ENCODE measurements at places on chromosomes 11 and 22.
A peak's percentile ranks its signal among the peaks of the same experiment; 100 is the strongest.

DNA sequence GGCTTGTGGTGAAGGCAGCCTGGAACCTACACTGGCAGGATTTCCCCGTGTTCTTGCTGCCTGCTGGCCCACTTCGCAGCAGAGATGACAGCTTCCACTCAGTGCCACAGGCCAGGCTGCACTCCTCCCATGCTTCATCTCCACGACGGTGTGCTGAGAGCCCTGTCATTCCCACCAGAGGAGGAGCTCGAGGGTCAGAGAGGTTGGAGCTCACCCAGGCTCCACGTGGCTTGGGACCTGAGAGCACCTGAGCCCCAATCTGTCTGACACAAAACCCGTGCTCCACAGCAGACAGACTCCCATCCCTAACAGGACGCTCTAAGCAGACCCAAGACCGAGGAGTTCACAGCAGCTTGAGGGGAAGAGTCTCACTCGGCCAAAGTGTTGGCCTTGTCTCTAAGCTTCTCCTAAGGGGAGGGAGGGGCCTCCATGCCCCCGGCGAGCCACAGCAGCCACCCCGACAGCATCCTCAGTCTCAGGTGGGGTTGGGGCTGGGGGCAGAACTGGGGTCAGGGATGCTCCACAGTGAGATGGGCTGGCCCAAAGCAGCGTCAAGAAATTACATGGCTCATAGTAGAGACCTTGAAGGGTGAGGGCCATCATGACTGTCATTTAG lies 10.7 kb downstream of the LRFN4 start:
- DNase-seq, result no peak

DNA sequence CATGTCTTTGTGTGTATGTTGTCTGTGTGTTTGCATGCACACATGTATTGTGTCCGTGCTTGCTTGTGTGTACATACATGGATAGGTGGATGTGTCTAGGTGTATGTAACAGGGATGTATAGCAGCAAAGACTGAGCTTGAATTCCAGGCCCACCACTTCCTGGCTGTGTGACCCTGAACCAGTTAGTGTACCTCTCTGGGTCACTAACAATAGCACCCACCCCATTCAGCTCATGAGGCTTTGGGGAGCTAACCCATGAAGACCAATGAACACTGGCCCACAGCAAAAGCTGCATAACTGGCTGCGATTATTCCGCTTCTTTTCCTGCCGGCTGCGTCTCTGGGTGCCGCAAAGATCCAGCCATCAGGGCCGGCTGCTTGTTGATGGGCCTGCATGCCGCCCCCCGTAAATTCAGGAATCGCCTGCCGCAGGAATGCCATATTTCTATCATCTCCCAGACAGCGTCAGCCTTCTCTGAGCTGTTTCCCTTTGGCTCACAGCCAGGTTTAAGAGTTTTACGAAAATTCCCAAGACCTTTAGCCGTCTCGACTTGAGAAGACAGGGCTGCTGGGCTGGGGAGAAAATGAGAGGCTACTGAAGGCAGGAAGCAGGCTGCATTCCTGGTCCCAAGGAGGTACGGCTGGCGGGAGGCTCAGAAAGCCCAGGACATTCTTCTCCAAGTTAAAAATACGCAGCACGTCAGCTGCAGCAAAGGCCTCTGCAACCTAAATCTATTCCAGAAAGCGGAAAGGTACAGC lies 224.6 kb downstream of the MN1 start:
- DNase-seq, result no peak

GRCh38 chr22:41638124-41638523 lies 17.0 kb downstream of the XRCC6 start:
- no peak for DNase-seq

DNA sequence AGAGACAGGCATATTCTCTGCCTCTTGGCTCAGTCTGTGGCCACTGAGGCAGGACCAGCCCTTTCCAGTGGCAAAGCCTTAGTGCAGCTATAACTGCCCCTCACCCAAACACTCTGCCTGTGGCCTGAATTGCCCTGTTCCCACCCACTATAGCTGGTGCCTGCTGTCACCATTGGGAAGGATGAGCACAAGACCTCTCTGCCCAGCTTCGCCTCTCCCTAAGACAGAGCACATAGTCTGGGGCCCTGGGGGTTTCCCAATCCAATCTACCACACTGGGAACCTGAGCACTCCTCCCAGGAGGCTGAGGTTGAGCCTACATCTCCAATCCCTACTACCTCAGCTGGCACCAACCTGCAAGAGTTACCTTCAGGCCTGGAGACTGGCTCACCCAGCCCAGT lies 670.4 kb downstream of the JRKL start:
- DNase-seq, result no peak

GRCh38 chr11:113952070-113952469 lies 22.8 kb upstream of the HTR3A start:
- DNase-seq, result no peak

- no peak for DNase-seq
Observed at GRCh38 chr22:45381348-45381747, 32.1 kb downstream of the SMC1B start.

DNA sequence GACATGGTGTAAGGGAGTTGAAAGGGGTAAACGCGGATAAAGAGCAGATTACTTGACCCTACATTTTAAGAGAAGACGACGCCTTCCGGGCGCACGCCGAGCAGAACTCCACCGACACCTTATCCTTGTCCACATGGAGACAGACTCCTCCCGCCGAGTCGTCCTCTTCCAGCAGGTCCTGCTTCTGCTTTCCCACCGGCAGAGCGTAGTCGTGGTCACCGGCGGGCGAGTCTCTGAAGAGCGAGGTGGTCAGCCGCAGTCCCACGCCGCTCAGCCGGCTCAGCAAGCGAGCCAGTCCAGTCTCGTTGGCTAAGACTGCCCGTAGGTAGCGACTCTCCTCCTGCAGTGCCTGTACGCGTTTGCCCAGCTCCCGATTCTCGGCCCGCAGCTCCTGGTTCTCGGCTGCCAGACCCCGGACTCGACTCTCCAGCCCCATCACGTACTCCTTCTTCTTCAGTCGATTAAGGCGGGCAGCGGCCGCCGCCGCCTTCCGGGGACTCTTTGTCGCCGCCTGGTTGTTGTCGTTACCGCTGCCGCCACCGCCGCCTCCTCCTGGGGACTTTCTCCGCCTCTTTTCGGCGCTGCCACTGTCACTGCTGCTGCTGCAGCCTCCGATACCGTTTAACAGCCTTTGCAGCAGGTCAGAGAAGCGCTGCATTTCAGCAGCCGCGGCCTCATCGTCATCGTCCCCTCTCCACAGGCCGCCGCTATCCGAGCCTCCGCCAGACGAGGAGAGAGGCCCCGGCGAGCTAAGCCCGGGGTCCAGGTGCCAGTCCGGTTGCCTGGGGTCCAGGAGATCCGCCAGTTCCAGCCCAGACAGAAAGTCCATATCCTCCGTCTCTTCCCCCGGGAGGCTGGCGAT lies 945 bp downstream of the CREBZF start:
- DNase-seq, result peak; percentile 72

DNA sequence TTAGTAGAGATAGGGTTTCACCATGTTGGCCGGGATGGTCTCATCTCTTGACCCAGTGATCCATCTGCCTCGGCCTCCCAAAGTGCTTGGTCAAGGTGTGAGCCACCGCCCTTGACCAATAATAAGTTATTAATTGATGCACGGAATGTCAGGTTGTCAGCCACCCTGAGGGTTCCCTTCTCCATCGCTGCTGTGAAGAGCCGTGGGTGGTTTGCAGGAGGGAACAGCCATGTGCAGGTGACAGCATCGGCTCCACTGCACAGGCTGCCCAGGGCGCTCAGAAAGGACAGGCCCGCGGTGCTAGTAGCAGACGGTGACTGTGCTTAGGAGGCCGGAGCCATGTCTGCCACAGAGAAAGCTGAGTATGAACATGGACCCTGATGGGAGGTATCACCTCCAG lies 814.0 kb downstream of the BRD1 start:
- no peak for DNase-seq

GRCh38 chr11:104830080-104830479 lies 68.2 kb downstream of the CASP12 start:
- DNase-seq, result no peak

- peak; percentile 7 for DNase-seq
Observed at GRCh38 chr11:59429924-59430516, 3.8 kb upstream of the OR5A2 start.

DNA sequence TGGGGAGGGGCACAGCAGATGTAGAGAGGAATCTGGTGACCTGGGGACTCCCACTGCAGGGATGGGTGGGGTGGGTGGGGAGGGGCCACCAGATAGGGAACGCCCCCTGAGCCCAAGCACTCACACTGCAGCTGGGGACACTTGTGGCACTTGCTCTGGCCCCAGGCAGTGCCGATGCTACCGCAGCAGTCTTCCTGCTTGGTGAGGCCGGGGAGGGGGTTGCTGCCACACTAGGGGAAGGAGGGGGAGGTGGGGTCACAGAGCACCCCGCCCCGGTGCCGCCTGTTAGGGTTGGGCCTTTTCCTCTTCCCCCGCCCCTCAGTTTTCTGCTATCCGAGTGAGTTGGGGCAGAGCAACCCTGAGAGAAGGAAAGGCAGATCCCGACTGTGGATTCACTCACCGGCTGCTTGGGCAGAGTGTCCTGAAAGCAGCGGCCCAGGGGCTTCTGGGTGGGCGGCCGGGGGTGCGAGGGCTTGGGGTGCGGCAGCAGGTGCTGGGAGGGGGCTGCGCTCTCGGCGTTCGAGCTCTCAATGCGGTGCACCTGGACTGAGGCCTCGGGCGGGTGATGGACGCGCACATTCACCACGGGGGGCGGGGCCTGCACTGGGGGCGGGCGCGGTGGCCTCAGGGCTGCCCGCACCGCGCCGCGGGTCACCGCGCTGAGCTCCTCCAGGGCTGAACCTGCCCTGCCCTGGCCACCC lies 4.7 kb downstream of the LTBP3 start:
- no peak for DNase-seq

- DNase-seq, result no peak
Observed at GRCh38 chr11:133845413-133845812, at the start of gene SPATA19. TSS of gene SPATA19 (minus strand) at chr11:133845513. CDS start at chr11:133845446, 67 bp downstream.

DNA sequence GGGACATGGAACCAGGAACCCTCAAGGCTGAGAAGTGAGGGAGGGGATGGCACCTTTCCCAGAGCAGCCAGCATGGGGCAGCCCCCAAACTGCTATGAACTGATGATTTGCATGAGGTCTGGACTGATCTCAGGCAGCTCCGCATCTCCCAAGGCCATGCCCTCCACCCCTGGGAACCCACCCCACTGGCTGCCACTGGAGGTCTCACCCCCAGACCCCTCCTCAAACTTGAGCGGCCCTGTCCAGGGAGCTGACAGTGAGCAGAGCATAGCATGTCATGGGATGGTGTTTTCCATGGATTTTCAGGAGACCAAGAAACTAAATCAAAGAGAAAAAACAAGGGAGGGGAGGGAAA lies 46.8 kb downstream of the NRXN2 start:
- DNase-seq, result no peak

- DNase-seq, result no peak
Observed at GRCh38 chr22:17257121-17258001, 38.1 kb upstream of the ADA2 start.

DNA sequence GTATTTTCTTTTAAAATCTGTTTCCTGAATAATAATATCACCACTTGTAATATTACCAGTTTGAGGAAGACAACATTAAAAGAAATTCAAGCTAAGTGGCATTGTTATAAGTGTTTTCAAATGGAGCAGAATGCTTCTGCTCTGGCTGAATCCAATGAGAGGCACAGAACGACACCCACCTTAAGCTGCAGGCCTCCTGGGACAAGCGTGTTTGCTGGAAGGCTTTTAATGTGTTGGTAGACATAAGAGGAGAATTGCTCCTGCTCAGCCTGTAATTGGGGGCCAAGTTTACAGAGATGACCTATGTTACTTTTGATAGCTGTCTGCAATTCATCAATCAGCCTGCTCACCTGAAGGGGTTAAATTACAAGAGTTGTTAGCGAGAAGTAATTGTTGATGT lies 242.2 kb downstream of the DCDC1 start:
- DNase-seq, result no peak
